ENCODE measurements at places on chromosomes 3 and 15.

GRCh38 chr15:101156061-101156460, 95.8 kb downstream of the CHSY1 start:
- no peak for DNase-seq

DNA sequence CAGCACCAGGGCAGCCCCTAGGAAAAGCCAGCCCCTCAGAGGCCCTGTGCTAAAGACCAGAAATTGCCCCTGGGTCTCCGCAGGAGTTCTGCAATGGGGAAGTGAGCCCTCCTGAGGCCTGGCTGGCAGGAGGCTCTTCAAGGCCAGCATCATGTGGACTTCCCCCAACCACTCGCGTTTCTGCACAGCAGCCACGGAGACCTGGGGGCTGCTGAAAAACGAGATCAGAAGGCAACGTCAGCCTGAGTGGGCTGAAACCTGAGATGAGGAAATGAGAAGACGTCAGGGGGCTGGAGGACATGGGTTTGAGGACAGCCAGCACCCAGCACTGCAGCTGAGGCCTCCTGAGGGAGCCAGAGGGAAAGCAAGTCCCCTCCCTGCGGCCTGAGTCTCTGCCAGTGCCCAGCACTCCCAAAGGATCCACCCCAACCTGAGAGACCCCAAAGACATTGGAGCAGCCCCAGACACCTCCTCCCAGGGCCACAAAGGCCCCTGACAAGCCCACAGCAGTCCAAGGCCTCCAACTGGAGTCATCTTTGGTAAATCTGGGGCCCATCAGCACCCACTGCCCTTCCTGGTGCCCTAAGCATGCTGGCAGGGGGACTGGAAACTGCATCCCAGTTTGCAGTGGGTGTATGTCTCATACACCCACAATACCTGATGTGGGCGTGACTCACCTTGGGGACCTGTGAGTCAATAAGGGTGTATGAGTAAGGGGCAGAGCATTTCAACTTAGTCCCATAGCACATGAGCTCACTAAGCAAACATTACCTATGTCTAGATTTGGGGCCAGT, 29.2 kb upstream of the CYP11A1 start:
- peak; percentile 52 for DNase-seq

DNA sequence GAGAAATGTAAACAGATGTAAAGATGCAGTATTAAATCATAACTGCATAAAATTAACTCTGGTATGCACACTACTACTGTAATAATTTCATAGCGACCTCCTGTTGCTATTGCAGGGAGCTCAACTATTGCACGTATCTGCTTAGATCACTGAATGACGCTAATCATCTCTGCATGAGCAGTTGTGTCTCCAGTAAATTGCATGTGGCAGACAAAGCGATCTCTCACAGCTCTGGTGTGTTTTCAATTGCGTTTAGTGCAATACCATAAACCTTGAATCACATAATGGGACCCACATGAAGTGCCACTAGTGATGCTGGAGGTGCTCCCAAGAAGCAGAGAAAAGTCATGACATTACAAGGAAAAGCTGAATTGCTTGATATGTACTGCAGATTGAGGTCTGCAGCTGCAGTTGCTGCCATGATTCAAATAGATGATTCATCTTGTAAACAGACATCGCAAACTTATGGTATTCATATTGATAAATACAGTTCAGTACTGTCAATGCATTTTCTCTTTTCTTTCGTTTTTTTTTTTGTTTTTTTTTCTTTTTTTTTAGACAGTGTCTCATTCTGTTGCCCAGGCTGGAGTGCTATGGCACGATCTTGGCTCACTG, 30.2 kb upstream of the LCTL start:
- no peak for DNase-seq

- DNase-seq: peak; percentile 5
These were observed 21.4 kb downstream of the FAH start for GRCh38 chr15:80174017-80174746.

DNA sequence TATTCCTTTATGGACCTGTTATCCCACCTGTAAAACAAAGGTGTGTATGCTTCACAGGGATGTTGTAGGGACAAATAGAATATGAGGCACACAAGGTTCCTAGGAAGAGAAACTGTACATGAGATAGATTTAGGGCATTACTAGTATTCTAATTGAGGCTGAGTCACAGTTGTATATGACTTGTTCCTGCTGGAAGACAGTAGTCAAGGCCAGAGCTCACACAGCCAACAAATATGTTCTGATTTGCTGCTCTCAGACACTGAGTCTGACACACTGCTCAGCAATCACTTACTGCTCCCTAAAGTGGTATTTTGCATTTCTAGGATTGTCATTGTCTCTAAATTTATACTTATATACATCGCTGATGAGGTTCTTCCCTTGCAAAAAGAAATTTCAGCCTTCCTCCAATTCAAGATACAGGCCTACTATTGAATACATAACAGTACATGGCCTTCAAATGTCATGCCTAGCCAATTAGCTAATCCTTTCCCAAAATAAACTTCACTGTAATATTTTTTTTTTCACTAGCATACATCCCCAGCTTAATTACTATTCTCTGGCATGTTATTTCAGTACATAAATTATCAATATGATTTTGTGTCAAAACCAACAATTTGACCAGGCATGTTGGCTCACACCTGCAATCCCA, 69.8 kb downstream of the TIGIT start:
- no peak for DNase-seq

DNA sequence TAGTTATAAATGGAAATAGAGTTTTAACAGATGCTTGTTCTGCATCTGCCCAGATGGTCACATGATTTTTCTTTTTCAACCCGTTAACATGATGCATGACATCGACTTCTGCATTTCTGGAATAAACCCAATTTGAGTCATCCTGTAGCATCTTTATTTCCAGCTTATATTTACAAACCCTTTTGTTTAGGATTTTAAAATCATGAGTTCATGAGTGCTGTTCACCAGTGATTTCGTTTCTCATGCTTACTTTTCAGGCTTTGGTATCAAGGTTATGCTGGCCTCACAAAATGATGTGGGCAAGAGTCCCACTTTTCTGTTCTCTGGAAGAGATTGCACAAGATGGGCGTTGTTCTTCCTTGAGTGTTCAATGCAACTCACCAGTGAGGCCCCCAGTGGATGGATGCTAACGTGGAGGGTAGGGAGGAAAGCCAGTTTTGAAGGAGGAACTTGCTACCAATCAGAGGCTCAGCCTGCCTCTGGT, 5.2 kb downstream of the HRH1 start:
- no peak for DNase-seq

DNA sequence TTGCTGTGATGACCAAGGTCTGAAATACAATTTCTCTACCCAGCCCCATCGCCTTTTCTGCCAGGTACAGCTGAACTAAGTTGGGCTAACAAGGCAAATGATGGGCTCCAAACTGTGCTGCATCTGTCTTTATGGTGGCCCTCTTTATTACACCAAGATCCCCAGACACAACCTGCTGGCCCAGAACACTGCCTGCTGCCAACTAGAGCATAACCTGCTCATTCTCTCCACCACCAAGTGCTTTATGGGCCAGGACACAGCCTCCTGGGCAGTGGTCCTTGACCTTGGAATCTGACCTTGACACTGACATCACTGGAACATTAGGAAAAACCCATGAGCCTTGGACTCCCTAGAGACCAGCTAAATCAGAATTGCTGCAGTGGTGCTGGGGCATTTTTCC, 3.3 kb downstream of the LINS1 start:
- no peak for DNase-seq

- no peak for DNase-seq
These were observed 186.1 kb downstream of the APBA2 start for GRCh38 chr15:29071882-29072273.

GRCh38 chr15:94246016-94246415, 14.7 kb downstream of the MCTP2 start:
- no peak for DNase-seq

DNA sequence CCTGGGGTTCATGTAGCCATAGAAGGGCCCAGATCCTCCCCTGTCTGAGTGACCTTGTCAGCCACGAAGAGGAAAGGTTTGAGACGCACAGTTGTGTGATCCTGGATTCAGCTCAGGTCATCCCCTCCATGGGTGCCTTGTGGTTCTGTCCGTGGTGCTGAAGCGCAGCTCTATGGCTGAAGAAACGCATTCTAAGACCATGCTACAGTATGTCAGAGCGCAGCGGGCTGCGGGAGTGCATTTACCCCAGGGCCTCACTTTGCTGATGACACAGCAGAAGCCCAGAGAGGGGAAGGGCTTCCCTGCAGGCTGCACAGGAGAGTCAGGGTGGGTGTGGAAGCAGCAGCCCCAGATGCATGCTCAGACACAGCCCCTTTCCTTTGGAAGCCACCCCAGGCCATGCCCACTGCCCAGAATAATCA, 68.8 kb upstream of the IQSEC1 start:
- DNase-seq: peak; percentile 22

DNA sequence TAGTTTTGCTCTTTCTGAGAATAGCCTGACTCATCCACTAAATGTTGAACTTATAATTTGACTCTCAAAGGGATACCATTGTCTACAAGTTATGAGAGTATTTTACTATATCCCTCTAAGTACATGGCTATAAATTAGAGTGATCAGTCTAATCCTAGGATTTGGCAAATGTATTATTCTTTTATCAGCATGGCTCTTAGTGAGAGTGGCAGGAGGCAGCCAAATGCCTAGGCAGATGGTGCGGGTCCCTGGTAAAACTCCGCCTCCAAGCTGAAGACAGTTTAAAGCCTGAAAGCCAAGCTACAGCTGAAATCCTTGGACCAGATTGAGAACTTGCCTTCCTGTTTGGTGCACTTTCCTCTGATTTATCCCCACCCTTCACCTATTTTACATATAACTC, 631.8 kb downstream of the SQOR start:
- no peak for DNase-seq

GRCh38 chr3:81874738-81875137, 113.3 kb upstream of the GBE1 start:
- no peak for DNase-seq

GRCh38 chr3:134795746-134796280, 753 bp downstream of the EPHB1 start:
- peak; percentile 20 for DNase-seq

GRCh38 chr3:67605377-67605776, 49.0 kb downstream of the SUCLG2 start:
- no peak for DNase-seq

- DNase-seq: no peak
These were observed 31.7 kb downstream of the SLC4A7 start for GRCh38 chr3:27452368-27453090.

DNA sequence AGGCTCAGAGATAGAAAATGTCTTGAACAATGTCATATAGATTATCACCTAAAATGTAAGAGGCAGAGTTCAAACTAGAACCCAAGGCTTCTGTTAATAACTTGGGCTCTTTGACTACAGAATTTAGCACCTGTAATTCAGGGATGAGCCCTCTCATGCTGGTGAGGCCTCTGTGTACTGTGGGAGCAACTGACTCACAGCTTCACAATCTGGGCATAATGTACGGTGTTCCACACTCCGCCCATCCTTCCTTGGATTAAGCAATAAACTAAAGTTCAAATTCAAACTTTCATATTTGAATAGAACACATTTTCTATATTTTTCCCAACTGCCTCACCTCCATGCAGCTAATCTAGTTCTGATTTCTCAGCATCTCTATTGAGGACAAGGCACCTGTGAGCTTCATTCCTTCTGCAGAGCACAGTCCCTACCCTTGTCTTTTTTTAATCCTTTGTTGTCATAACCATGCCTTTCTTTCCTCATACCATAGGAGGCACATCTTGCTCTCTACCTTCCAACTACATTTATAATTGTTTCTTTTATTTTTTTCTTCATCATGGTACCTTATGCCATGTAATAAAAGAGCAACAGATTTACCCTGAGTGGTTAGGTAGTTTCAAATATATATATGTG, 392.1 kb downstream of the NLGN1 start:
- no peak for DNase-seq

DNA sequence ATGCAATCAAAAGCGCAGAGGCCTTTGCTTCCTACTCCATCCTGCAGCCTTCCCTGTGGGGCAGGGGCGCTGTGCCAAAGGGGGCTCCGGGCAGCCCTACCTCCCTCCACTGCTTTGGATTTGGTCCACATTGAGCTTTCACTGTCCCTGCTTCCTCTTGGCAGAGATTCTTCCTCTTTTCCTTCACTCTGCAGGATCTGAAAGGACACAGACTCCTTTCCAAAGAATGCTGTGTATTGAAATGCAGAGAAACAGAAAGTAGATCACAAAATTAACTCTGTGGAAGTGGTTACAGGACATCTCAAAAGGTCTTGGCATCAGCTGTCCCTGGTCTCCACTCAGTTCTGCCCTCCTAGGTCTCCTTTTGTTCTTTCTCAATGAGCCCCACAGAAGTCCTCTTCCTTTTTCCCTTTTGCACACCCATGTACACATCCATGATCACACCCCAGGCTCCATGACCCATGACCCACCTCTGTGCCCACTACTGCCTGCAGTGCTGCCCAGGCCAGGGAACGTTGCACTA, 64.1 kb downstream of the CCR1 start:
- DNase-seq: no peak

DNA sequence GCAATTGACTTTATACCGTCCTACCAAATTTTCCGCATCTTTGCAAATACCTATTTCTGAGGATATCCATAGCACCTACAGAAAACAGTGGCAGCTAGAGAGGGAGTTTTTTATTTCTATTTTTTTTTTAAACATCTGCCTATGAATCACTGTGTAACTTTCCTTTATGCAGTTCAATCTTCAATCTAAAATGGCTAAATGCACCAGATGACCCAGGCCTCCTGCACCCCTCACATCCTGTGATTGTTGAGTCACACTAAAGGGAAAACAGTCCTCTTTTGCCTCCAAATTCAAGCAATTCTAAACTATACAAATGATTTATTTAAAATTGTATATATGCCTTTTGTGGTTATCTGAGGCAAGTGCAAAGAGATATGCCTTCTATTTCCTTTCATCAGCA, 20.1 kb upstream of the BCL6 start:
- no peak for DNase-seq

DNA sequence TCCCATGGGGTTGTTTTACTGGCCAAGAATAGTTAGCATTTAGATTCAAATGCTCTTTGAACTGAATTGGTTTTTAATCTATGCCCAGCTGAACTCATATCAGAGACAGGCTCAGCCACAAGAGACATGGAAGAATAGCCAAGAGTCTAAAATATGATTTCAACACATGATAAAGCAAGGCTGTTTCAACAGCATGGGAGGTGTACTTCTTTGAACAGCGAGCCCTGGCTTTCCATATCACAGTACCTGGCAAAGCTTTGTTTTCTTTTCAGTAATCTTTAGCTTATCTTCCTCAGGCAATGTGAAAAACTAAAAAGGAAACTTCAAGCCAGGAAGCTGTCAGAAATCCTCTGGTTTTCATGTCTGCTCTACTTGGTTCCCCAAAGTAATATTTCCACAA, 413.6 kb upstream of the ADAMTS9 start:
- no peak for DNase-seq

DNA sequence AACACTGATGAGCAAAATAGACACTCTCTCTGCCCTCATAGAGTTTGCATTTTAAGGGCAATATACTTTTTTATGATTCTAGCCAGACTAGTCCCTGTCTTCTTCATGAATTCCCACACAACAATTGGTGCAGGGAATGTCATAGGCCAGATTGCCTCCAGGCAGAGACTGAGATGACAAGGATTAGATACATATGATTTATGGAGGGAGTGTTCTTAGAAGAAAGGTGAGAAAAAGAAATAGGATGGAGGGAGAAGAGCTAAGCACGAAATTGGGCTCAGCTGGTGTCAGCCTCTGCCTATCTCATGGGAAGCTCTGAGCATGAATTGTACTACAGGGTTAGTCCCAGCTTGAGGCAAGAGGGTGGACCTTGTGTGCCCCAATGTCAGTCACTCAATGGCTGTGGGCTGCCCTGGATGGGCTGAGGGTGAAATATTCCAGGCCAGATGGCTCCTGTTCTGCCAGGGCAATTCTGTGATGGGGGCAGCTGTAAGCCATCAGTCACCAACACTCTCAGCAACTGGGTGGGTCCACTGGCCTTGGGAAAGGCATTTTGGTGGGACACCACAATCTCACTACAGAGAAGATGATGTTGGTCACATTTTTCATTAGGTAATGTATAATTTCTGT, 31.1 kb downstream of the EIF1B start:
- DNase-seq: no peak
